ENCODE measurements at places on chromosomes 12 and 14. TPM values are rescaled to one million over a fixed set of nuclear protein-coding genes. Genes with fewer than 3 reads are reported as not detected.

DNA sequence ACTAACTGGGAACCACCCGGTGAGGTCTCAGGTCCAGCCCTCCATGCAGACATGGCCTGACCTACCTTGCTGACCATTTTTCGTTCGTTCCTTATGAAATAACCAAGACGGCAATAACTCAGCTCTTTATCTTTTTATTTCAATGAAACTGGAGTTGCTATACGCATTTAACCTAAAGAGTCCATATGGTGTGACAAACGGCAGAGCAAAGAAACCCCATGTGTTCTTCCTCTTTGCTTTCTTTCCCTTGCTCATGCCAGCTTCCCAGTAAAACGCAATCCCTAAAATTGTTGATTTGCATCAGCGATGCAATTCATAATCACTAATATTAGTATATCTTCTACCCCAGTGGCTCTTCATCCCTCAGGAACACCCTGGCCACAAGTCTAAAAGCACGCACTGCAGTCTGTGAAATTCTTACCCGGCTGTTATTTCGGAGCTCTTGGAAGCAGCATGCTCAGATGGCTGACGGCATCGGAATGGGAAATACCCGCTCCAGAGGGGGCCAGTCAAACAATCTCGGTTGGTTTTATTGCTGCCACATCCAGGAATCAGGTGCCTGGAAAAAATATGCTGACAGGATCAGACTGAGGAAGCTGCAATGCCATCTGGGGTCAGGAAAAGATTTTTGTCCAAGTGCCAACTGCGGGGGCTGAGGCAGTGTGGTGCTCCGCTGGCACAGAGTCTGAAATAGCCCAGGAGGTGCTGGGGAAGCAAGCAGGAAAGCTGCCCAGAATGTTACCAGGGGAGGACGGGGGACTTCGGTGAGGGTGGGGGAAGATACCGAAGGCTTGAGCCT is 28.2 kb upstream of the KCNA1 start:
- no peak for DNase-seq

- DNase-seq = no peak
Measured at GRCh38 chr12:66170606-66171005, 810 bp upstream of the TMBIM4 start.

DNA sequence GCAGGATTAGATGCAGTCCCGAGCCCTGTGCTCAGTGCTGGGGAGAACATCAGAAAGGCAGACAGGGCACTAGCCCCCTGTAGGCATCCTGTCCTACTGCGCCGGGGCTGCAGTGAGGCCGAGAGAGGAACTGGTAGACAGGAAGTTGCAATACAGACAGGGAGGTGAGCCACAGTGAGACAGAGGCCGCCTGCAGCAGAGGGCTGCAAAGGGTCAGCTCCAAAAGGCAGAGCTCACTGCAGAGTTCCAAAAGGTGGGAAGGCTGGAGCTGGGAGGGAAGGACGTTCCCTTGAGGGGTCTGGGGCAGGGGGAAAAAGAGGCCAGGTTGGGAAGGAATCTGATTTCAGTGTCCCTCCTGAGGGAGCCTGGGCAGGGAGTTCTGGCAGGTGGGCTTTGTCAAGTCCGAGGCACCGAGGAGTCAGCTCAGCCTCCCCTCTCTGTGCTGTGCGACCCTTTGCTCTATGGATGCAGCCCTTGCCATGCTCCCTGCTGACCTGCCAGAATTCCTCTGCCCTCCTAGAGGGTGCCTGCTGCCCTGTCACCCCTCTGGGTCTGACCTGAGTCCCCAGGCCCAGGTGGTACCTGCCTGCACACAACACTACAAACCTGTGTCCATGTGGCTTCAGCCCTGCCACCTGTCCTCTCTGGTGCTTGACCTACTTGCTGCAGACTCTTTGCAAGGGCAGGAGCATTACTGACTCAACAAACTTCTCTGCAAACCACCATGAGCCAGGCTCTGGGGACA is 63.5 kb downstream of the PRMT8 start:
- no peak for DNase-seq

GRCh38 chr12:49455501-49455900 is 83.3 kb upstream of the KCNH3 start:
- DNase-seq = no peak

The GSG1 gene
- not detected for total RNA-seq

DNA sequence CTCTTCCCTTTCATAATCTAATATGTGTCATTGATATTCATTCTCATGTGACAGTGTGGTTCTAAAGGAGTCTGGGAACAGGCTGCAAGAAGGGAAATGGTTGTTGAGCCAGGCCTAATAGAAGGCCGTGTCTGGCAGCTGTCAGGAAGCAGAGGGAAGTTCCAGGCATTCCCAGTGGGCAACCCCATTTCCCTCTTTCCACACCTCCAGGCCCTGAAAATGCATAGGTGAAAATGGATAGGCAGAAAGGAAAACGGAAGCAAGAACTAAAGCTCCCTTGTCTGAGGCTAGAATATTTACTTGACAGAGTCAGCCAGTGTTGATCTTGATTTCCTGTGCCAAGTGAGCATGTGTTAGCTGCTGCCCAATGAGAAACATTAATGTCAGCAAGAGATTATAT is 97.7 kb downstream of the PPM1A start:
- no peak for DNase-seq

- DNase-seq = no peak
Measured at GRCh38 chr12:27060740-27061139, 21.6 kb downstream of the C12orf71 start.

- no peak for DNase-seq
Measured at GRCh38 chr14:71006200-71006563, 98.9 kb downstream of the PCNX1 start.

The FLVCR2 gene
- total RNA-seq = 0.11 TPM

- no peak for DNase-seq
Measured at GRCh38 chr12:92130999-92131398, 14.6 kb downstream of the BTG1 start.

DNA sequence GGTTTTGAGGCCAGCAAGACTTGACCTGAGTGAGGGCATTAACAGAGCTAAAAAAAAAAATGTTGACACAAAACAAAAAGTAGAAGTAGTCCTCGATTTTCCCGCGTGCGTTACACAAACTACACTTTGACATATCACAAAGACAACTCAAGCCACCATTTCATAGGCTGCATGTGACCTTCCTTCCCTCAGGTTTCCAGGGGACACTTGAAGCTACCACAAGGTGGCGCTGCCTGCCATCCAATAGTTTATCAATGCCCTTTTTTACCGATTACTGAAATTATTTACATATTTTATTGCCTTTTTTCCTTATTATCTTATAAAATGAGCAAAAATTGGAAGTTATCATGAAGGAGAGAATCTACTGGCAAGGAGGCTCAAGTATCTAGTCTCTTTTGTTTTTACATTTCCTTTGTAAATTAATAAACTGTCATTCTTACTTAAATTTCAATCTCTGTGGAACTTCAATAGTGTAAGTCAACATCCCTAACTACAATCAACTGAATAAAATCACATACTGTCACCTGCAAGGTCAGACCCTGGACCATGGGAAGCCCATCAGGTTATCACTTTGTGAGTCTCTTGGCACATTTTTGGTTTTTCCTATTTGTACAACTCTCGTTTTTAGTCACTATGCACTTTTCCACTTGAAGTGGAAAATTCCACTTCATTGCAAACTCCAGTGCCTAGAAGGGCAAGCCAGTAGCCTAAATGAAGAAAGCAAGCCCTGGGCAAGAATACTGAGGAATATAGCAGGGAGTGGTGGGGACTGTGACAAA is 84.6 kb upstream of the CPSF6 start:
- no peak for DNase-seq

GRCh38 chr14:104734991-104735779 is 11.2 kb downstream of the ADSS1 start:
- no peak for DNase-seq

GRCh38 chr12:132453361-132454192 is 36.4 kb upstream of the FBRSL1 start:
- no peak for DNase-seq

DNA sequence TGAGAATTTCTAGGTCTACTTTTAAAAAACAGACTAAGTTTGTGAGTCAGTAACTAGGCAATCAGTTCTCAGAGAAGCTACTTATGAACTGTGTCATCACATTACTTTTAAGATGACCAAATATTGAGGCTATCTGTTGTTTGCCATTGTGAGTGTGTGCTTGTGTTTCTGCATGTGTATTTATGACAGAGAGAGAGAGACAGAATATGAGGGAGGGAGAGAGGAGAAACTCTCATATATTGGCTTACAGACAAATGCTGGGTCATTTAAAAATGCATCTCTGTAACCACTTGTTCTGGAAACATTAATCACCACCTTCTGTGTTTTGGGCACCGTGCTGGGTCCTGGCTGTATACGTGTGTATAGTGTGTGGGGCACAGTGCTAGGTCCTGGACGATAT is 161.5 kb upstream of the FRMD6 start:
- DNase-seq = peak; percentile 36
